ENCODE measurements at places on chromosomes 3 and 15.

DNA sequence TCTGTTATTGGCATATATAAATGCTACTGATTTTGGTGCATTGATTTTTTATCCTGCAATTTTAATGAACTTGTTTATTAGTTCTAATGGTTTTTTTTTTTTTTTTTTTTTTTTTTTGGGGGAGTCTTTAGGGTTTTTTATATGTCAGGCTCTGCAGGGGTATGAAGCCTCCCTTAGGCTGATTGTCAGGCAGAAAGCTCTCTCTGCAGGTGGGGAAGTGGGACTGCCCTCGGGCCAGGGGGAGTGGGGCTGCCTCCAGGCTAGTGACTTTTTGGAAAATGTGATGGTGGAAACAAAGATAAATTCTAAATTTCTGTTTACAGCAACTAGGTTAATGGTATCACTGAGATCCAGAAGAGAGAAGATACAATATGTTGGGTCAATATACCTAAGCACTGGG, 14.4 kb upstream of the NAALADL2 start:
- DNase-seq: no peak

GRCh38 chr3:197881270-197881969, 68.6 kb upstream of the RPL35A start:
- DNase-seq: no peak

DNA sequence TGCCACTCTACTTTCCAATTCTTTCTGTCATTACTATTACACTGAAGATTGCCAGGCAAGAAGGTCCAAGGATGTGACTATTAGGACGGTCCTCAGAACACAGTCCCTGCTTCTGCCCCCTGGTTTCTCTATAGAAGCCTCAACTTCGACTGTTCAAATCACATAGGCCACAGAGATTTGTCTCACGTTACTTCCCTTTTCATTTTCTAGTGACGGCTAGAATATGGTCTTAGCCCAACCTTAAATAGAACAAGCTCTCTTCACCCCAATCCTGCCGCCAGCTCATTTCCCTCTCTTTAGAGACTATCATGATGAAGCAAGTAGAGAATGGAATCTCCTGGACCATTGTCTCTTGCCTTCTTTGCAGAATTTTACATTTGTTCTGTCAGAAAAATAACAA, 84.9 kb downstream of the TIGIT start:
- DNase-seq: no peak

DNA sequence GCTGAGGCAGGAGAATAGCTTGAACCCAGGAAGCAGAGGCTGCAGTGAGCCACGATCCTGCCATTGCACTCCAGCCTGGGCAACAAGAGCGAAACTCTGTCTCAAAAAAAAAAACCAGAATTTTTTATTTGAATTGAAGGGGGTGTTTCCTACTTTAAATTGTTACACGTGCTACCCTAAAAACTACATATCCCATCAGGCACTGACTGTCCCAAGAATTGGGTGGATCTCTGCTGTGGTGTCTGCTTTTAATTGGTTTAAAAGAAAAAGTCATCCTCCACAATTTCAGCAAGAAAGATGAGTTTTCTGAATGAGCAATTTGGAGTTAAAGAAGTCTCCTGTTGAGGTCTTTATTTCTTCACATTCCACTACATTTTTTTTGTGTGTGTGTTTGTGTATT, 2.1 kb downstream of the PDIA3 start:
- DNase-seq: no peak

GRCh38 chr15:92839696-92840095, 60.4 kb upstream of the CHD2 start:
- DNase-seq: no peak

DNA sequence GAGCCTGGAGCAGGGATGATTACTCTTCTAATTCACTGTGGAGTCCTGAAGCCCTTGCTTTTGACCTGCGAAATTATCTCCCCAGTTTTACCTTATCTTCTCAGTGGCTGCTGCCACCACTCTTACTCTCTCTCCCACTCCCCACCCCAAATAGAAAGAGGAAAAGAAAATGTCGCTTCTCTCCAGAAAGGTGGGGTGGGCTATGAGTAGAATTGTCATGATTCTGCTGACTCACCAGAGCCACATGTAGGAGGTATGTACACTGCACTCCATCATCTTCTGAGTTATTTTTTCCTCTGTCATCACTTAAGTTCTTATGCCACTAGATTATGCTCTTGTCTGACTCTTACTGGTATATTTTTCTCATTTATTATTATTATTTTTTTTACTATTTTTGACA, 43.9 kb upstream of the TMEM158 start:
- no peak for DNase-seq
